ENCODE measurements at places on chromosomes 4 and X.
A peak's percentile ranks its signal among the peaks of the same experiment; 100 is the strongest.

GRCh38 chrX:123629502-123629901 lies 103.3 kb downstream of the THOC2 start:
- peak; percentile 21 for DNase-seq

GRCh38 chrX:129525896-129526295 lies 2.6 kb upstream of the SMARCA1 start:
- DNase-seq: peak; percentile 33

DNA sequence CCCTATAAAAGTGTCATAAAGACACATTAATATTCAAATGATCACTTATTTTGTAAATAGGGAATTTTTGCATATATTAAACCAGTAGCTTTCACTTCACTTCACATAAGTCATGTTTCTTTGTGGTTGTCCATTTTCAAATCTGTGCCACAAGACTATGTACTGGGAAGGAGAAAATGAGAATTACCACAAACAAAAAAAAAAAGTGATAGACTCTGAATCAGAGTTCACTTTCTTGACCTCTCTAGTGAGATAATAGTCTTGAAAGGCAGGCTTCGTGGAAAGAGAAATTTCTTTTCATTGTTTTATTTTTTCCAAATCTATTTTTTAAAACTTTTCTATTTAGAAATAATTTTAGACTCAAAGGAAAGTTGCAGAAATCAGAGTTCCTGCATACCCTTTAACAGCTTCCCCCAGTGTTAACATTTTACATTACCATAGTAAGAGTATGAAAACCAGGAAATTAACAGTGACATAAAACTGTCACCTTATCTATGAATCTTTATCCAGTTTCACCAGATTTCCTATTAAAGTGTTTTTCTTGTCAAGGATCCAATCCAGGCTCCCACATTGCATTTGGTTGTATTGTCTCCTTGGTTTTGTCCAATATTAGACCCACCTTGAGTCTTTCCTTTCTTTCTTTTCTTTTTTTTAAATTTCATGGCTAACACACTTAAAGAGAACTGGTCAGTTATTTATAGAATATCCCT lies 215.4 kb upstream of the PGRMC2 start:
- no peak for DNase-seq

GRCh38 chr4:108738003-108738706 lies 24.7 kb downstream of the ETNPPL start:
- peak; percentile 23 for DNase-seq

DNA sequence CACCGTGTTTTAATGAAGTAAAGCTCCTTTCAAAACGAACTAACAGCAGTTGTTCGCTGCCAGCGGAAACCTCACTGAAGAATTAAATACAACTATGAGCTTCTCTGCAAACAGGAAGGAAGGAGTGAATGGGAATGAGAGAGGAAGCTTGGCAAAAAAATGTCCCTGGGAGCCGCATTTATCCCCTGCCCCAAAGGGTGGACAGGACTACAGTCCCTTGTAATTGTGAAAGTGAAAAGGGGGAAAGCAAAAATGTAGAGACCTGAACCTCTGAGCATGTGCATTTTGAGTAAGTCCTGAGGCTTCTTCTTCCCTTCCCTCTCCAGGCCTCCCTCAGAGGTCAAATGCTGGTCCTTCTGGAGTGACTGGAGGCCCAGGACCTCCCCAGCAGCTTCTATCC lies 53.8 kb upstream of the BMP2K start:
- DNase-seq: no peak

DNA sequence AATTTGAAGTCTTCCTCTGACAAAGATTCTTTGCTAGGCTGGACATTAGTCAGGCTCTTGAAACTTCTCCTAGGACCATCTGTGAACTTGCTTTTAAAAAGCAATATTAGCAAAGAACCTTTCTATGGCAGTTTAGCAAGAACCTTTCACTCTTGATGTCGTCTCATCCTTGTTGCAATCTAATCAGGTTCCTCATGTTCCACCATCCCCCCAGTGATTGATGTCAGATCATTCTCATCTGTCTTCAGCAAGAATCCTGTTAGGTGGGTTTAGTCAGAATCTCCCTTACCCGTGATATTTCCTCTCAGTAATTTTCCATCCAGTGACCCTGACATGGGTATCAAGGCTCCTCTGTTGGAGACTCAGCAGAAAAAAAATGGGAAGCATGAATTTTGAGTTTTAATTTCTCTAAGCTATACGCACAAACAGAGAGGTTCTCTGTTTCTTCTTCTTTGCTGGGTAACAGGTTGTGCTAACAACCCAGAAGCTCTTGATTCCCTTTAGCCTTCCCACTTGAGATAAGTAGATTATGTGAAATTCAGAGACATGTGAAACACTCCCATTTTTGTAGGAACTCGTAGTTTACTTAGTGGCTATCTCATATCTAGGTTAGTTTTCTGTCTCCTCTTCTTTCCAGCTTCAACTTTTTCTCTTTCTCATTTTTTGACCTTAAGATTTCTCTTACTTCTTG lies 507.4 kb downstream of the C4orf33 start:
- peak; percentile 44 for DNase-seq

GRCh38 chr4:65971686-65972085 lies 301.4 kb upstream of the EPHA5 start:
- peak; percentile 83 for DNase-seq

- peak; percentile 39 for DNase-seq
These were observed 36.4 kb downstream of the TMEM154 start for GRCh38 chr4:152643153-152644035.

DNA sequence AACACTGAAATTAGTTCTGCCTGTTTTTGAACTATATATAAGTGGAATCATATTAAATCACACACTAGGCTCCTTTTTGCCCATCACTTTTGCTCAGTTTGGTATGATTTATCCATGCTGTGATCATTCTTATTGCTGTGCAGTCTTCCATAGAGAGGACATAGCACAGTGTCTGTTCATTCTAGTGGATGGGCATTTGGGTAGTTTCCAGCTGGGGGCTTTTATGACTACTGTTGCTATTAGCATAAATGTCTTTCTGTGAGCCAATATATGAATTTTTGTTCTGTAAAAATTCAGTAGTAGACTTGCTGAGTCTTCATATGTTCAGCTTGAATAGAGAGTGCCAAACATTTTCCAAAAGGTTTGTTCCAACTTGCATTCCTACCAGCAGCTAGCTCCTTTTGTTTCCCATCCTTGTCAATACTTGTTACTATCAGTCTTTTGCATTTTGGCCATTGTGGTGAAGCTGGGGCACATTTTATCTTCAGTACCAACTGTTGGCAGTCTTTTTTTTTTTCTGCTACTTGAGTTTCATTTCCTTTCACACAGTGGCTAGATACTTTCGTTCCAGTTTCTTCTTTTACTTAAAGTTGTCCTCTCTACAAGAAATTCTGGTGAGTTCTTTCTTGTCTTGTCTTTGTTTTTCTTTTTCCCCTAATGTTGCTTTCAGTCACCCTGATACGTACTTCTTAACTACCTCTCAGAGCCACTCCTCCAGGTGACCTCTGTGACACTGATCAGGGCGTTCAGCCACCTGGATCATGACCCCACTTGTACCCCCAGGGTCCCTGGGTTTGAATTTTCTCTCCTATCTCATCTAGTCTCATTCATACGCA lies 87.0 kb downstream of the ANXA3 start:
- peak; percentile 81 for DNase-seq

GRCh38 chr4:174496631-174497432 lies 25.5 kb downstream of the HPGD start:
- DNase-seq: no peak

DNA sequence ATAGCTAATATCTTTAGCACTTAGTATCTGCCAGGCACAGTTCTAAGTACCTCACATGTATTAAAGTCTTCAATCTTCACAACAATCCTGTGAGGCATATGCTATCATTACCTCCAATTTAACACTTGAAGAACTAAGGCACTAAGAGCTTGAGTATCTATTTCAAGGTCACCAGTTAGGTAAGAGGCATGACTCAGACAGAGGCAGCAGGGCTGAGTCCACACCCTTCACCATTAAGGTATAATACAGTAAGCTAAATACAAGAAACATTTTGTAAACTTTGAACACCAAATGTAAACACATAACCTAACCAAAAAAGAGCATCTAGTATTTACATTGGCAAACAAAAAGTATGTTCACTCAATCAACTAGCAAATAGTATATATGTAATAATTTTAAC lies 1410.9 kb downstream of the PCDH18 start:
- no peak for DNase-seq

DNA sequence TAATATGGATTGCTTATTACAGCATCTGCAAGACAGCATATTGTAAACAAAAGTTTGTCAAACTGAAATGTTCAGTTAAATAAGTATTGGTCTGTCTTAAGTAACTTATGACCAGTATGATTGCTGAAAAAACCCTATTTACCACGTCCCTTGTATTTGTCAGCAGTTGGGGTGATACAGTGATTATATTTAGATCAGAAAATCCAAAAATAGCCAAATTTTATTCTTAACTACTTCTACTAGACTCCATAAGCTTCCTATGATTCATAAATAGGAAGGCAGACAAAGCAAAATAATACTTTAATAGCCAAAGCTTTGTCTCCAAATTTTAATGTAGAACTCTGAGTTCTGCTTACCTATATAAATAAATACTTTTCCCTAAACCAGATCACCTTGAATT lies 45.3 kb downstream of the TBCK start:
- DNase-seq: no peak

DNA sequence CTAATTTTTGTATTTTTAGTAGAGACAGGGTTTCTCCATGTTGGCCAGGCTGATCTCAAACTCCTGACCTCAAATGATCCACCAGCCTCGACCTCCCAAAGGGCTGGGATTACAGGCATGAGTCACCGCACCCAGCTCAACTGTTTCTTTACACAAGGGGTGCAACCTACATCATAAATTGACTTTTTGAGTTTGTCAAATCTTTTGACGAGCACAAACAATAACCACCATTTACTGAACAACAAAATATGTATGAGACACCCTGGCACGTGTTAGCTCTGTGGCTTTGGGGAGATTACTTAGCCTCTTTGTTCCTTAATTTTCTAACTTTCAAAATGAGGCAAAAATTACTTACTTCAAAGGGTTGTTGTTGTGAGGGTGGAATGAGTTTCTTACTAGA lies 23.5 kb upstream of the SLC34A2 start:
- DNase-seq: no peak

DNA sequence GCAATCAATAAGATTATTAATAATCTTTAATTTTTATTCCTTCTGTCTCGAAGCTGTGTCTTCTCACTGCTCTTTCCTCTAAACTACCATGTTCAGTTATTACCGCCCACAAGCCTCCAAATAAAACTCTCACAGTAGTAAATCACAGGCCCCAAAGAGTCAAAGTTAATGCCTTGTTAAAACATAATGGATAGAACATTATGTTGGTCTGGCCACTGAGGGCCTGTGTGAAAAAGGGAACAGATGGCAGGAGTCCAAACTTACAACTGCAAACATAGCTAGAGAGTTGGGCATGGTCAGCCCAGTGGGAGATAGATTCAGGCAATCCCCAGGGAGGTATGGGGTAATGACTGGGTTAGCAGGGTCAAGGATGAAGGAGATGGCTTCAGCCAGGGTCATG lies 84.6 kb upstream of the TNIP3 start:
- no peak for DNase-seq

DNA sequence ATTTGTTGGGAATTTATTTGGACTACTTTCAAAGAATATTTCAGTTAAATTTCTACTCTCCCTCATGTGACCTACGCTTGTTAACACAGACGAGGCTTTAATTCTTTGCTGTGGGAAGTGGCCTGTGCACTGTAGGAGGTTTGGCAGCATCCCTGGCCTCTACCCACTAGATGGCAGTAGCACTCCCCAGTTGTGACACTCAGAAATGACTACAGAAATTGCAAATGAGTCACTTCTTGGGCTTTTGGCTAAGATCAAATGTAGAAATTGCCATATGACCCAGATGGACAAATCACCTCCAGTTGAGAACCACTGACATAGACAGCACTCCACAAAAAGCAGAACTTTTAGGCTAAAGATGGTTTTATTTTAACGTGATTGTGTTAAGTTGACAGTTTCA lies 22.1 kb downstream of the PIR start:
- DNase-seq: peak; percentile 84

DNA sequence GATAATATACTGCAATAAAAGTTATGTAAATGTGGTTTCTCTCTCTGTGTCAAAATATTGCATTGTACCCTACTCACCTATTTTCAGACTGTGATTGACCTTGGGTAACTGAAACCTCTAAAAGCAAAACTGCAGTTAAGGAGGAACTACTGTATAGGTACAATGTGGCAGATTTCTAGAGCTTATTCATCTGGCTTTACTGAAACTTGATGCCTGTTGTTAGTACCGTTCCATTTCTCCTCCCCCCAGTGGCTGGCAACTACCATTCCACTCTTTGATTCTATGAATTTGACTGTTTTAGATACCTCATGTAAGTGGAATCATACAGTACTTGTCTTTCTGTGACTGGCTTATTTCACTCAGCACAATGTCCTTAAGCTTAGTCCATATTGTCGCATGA lies 61.9 kb downstream of the HOPX start:
- peak; percentile 7 for DNase-seq

- no peak for DNase-seq
These were observed 47.3 kb downstream of the IRF2 start for GRCh38 chr4:184427093-184427492.

GRCh38 chrX:19863212-19863856 lies 24.1 kb downstream of the SH3KBP1 start:
- no peak for DNase-seq

GRCh38 chrX:35046660-35047296 lies 104.2 kb downstream of the FAM47B start:
- no peak for DNase-seq

GRCh38 chr4:89023140-89023539 lies 33.8 kb downstream of the FAM13A start:
- DNase-seq: no peak

GRCh38 chr4:87982446-87983010 lies 7.0 kb downstream of the SPP1 start:
- DNase-seq: no peak

DNA sequence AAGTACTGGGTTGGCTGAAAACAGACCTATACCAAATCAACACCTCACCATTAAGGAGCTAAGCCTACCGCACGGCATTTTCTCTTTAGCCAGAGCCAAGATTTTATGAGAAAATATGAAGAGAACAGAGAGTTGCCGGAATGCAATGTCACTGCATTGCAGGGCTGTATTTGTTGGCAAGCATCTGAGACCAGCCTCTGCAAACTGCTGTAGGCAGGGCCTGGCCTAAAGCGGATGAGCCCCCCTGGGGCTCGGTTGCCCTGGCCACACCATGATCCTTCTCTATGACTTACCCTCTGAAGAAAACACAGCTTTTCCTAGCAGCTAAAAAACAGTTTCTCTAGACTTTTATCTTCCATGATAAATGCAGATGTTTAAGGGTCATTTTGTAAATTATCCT lies 120.5 kb upstream of the SORBS2 start:
- no peak for DNase-seq
